ENCODE measurements at places on chromosomes 7 and 10. TPM values are rescaled to one million over a fixed set of nuclear protein-coding genes. Genes with fewer than 3 reads are reported as not detected.

Gene ITPRID1
- total RNA-seq, result not detected

Gene GRM8
- not detected for total RNA-seq

Gene DPCD
- 2.0 TPM for total RNA-seq

Gene PLXNA4
- 10.6 TPM for total RNA-seq

Gene WNT16
- total RNA-seq, result not detected

Gene PRRT4
- 0.18 TPM for total RNA-seq

Gene SLC26A3
- not detected for total RNA-seq

Gene SUGCT
- not detected for total RNA-seq

Gene HKDC1
- 1.3 TPM for total RNA-seq

Gene TMEM225B
- 2.4 TPM for total RNA-seq

Gene ANKRD30A
- not detected for total RNA-seq

Gene NKX2-3
- not detected for total RNA-seq

Gene TMEM229A
- not detected for total RNA-seq

Gene NXPH1
- not detected for total RNA-seq
